ENCODE measurements at places on chromosomes 4 and X.
A peak's percentile ranks its signal among the peaks of the same experiment; 100 is the strongest.

DNA sequence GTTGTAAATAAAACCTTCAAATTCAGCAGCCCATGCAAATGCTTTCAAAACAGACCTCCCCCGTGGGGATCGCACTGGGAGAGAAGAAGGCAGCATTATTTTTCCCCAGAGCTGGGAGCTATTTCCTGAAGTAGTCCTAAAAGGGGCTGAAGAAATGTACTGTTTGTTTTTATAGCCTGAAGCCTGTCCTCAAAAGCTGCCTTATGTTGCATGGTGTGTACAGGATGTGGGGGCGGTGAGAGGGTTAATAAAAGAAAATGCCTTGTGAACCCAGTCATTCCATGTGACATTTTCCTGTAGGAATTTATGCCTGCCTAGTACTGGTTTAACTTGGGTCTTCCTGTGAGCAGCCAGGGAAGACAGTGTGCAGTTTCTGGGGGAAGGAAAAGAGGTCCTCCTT lies 144.1 kb downstream of the SOWAHB start:
- no peak for DNase-seq

- DNase-seq, result no peak
Measured at GRCh38 chr4:5979981-5980380, 38.2 kb downstream of the C4orf50 start.

DNA sequence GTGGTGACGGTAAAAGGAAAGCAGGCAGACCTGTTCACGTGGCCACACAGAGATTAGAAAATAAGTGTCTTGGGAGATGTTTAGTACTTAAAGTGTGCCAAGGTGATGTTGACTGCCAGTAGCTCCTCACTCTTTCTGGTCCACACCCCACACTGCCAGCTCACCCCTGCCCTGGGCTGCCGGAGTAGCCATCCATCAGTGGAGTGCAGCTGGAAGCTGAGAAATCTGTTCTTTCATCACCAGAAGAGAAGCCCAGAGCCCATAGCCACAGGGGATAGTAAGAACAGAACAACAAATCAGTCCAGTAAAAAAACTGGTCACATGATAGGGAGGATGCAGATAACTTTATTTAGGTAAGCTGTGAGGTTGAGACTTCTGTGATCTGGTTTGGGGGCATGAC lies 64.1 kb downstream of the WWC2 start:
- DNase-seq, result no peak

DNA sequence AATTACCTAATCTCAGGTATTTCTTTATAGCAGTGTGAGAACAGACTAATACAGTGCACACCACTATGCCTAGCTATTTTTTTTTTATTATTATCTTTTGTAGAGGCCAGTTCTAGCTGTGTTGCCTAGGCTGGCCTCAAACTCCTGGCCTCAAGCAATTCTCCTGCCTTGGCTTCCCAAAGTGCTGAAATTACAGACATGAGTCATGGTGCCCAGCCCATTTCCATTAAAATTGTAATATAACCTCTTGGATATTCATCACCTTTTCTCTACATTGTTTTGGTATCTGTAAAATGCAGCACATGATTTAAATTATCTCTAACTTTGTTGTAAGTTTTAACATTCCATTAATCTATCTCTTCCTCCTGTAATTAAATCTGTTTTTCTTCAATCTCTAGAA lies 2052.9 kb downstream of the ARAP2 start:
- DNase-seq, result no peak

DNA sequence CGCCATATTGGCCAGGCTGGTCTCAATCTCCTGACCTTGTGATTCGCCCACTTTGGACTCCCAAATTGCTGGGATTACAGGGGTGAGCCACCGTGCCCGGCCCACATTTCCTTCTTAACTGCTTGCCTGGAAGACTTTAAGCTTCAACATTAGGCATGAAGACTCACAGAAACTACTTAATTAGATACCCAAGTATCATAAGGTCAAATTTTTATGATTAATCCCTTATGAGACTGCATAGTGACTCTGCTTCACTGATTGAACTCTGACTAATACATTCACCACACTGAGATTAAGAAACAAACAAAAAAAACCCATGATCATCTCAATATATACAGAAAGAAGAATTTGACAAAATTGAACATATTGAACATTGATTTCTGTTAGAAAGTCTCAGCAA lies 87.4 kb upstream of the KCTD8 start:
- no peak for DNase-seq

GRCh38 chr4:151094290-151094751 lies 5.1 kb upstream of the RPS3A start:
- DNase-seq, result no peak

DNA sequence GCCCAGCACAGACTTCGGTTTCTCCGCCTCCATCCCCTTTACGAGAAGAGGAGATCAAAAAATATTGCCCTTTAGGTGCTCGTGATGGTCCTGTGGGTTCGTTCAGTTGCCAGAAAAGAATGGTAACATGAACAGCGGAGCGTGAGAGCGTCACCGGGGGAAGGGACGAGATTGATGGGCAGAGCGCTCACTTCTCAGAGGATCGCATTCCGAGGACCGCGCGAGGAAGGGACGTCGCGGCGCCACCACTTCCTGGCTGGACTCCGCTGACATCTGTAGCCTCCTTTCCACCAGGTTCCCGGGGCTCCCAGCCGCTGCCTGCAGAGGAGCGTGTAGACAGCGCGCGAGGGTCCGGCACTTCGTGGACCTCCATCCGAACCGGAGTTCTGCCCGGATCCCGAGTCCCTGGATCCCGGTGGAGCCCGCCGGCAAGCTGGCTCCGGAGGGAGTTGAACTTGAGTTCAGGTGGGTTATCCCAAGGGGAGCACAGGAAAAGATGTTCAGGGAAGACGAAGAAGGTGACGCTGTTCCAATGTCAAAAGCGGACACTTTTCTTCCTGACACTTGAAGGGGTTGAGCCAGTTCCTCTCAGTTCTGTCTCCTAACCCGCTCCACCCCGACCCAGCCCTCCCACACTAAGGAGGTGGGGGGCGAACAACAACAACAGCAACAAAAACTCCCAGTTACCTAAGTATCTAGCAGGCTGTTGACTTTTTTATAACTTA lies 484 bp downstream of the GALNTL6 start:
- DNase-seq, result no peak

DNA sequence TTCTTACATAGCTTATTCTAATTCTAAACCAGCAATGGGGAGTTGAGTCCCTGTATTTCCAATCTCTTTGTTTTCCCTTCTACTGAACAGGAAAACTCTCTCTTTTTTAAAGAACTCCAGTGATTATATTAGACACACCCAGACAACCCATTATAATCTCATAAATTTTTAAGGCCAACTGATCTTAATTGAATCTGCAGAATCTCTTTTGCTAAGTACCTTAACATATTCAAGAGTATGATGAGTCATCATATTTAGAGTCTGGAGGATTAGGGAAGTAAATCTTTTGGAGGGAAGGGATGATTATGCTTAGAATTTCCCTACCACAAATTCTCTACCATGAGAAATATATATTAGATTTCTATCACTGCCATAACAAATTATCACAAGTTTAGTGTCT lies 705.1 kb downstream of the CENPC start:
- no peak for DNase-seq

GRCh38 chr4:25123236-25123635 lies 37.0 kb downstream of the SEPSECS start:
- DNase-seq, result no peak

- no peak for DNase-seq
Measured at GRCh38 chrX:23919706-23920320, 12.0 kb downstream of the CXorf58 start.

- DNase-seq, result peak; percentile 23
Measured at GRCh38 chr4:15906020-15906443, 32.5 kb downstream of the FGFBP1 start.

DNA sequence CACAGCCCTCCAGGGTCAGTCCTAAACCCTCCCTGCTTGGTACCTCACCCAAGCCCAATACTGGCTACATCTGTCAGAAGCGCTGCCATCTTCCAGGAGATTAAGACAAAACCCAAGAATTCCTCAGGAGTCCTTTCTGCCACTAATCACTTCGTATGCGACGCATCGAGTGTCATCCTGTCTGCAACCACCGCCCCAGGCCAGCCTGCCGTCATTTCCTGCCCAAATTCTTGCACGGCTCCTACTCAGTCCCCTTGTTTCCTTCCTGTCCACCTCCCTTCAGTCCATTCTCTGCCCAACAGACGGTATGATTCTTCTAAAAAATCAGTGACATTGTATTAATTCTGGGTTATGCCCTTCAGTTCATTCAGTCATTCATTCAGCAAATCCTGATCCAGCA lies 113.6 kb downstream of the NFKB1 start:
- peak; percentile 53 for DNase-seq

DNA sequence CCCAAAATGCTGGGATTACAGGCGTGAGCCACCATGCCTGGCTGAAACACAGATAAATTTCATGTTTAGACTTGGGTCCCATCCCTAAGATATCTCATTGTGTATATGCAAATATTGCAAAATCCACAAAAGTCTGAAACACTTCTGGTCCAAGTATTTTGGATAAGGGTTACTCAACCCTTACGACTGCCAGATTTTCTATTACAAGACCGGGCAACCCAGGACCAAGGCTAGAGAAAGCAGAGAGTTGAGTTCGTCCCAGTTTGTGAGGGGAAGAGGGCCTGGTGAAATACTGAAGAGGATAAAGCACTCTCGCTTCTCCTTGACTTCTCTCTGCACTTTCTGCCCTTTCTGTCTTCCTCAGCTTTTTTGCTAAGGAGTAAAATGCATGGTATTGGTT lies 34.5 kb downstream of the ZFX start:
- DNase-seq, result no peak

GRCh38 chrX:137428221-137428661 lies 137.7 kb upstream of the ZIC3 start:
- no peak for DNase-seq

- no peak for DNase-seq
Measured at GRCh38 chrX:49187028-49187394, 838 bp upstream of the PRICKLE3 start.

DNA sequence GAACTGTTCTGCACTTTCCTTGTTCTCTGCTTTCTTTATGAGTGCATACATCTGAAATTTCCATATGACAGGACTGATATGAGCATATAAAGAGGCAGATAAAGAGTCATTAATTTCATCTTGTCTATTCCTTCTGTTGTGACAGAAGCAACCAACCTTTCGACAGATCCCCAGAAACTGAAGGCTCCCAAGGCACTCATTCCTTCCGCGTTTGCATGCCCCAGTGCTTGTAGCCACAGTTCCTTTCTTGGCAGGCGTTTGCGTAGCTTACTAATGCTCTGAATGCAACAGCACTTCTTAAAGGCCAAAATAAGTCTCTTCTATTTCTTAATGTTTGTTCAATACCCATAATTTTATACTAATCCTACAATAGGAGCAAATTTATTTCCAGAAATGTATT lies 94.0 kb upstream of the TBL1X start:
- DNase-seq, result no peak

- DNase-seq, result no peak
Measured at GRCh38 chr4:102196221-102196620, 149.1 kb downstream of the SLC39A8 start.
